ENCODE measurements at places on chromosomes 6 and 20. TPM values are rescaled to one million over a fixed set of nuclear protein-coding genes. Genes with fewer than 3 reads are reported as not detected.

DDX27 gene
- polyA plus RNA-seq: 25.4 TPM

PTK6 gene
- polyA plus RNA-seq: 0.72 TPM

DLK2 gene
- 0.64 TPM for polyA plus RNA-seq

SYNDIG1 gene
- 0.91 TPM for polyA plus RNA-seq

ATP6V1G2 gene
- polyA plus RNA-seq: 5.6 TPM

PROKR2 gene
- polyA plus RNA-seq: not detected

PHACTR1 gene
- polyA plus RNA-seq: 0.77 TPM

SNPH gene
- polyA plus RNA-seq: 2.1 TPM

IYD gene
- not detected for polyA plus RNA-seq

MAP1LC3A gene
- 5.6 TPM for polyA plus RNA-seq

All from adrenal gland (tissue), 19 donors.